Progenitor cell of endocrine pancreas (in vitro differentiated cells): ENCODE measurements at places on chromosomes 16 and 17. TPM values are rescaled to one million over a fixed set of nuclear protein-coding genes. Genes with fewer than 3 reads are reported as not detected.

MEFV gene
- total RNA-seq, result not detected in 2 replicates

STUB1 gene
- total RNA-seq, result 76.8 and 87.1 TPM in 2 replicates

SOST gene
- total RNA-seq, result 0.42 and 0.43 TPM in 2 replicates

CA10 gene
- total RNA-seq, result 0.27 and 0.53 TPM in 2 replicates

C17orf67 gene
- 0.65 and 1.1 TPM in 2 replicates for total RNA-seq

PDIA2 gene
- 3.8 TPM in 2 replicates for total RNA-seq

CSNK2A2 gene
- total RNA-seq, result 99.9 and 101 TPM in 2 replicates

CCL17 gene
- total RNA-seq, result not detected in 2 replicates

AGRP gene
- total RNA-seq, result not detected in 2 replicates

UBE2O gene
- total RNA-seq, result 43.4 and 44.6 TPM in 2 replicates

CCDC92B gene
- 0.87 and 1.3 TPM in 2 replicates for total RNA-seq

KRTAP2-2 gene
- not detected in 2 replicates for total RNA-seq

SLC16A11 gene
- 0.84 and 1.4 TPM in 2 replicates for total RNA-seq

CYB5B gene
- 104 and 108 TPM in 2 replicates for total RNA-seq

DNA sequence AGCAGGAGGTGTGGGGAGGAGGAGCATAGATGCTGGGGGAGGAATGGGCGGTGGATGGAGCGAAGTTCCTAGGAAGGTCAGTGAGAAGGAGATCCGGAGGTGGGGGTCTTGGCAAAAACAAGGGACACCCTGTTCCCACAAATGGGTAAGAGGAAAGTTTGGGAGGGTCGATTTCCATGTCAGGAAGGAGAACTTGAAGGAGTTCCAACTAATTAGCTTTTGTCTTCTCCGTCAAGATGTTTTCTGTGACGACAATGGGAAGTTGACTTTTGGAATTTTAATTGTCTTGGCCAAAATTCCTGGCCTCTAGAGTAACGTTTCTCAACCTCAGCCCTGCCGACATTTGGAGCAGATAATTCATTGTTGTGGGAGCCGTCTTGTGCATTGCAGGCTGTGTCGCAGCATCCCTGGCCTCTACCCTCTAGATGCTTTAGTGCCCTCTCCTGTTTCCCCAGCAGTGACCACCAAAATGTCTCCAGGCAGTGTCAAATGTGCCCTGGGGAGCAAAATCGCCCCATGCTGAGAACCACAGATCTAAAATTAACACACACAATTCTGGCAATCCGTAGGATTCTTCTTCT, 97.1 kb downstream of the PITPNC1 start:
- no peak overlapping the region for H3K27ac ChIP-seq
- peaks cover 21% of the 10 kb centered on the region for H3K4me1 ChIP-seq
- H3K27me3 ChIP-seq, result no peaks in the 10 kb centered on the region
- no peak for DNase-seq

DNA sequence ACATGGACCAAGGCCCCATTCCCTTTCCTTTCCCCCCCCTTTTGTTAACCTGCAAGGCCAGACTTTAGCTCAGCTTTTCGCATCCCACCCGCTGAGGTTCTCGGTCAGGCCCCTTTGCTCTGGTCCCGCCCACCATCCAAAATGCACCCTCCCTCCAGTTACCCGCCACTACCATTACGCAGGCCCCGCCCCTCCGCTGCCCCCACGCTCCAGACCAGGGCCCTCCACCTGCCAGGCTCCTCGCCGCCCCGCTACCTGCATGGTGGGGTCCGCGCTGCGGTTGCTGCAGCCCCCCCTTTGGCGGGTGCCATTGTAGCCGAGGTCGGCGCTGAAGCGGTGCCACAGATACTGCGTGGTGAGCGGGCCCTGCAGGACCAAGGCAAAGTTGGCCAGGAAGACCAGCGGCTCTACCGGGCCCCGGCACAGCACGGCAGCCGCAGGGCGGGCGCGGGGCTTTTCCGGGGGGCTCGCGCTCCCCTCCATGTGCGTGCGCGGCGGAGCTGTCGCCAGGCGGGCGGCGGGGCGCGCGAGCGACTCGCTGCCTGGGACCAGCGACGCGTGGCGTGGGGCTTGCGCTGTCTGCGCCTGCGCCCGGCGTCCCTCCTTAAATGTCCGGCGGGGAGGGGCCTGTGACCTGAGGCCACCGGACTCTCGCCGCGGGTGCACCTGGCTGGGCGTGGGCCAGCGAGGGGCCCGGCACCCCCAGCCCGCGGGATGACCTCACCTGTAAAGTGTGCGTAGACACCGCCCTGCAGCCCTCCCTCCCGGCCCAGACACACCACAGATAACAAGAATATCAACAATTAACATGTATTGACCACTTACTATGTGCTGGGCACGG, at the start of gene SLC46A1:
TSS of gene SLC46A1 (minus strand) at position 581 of the 841 bp plus-strand sequence. CDS start at position 483, 98 bp downstream.
- peak within 1 kb of the TSS; percentile 80 for H3K4me3 ChIP-seq
- H3K27ac ChIP-seq, result peak within 1 kb of the TSS; percentile 94
- peaks cover 18% of the 10 kb centered on the region for H3K4me1 ChIP-seq
- DNase-seq, result peak; percentile 65
- peaks cover 4% of the 10 kb centered on the region for H3K36me3 ChIP-seq

DNA sequence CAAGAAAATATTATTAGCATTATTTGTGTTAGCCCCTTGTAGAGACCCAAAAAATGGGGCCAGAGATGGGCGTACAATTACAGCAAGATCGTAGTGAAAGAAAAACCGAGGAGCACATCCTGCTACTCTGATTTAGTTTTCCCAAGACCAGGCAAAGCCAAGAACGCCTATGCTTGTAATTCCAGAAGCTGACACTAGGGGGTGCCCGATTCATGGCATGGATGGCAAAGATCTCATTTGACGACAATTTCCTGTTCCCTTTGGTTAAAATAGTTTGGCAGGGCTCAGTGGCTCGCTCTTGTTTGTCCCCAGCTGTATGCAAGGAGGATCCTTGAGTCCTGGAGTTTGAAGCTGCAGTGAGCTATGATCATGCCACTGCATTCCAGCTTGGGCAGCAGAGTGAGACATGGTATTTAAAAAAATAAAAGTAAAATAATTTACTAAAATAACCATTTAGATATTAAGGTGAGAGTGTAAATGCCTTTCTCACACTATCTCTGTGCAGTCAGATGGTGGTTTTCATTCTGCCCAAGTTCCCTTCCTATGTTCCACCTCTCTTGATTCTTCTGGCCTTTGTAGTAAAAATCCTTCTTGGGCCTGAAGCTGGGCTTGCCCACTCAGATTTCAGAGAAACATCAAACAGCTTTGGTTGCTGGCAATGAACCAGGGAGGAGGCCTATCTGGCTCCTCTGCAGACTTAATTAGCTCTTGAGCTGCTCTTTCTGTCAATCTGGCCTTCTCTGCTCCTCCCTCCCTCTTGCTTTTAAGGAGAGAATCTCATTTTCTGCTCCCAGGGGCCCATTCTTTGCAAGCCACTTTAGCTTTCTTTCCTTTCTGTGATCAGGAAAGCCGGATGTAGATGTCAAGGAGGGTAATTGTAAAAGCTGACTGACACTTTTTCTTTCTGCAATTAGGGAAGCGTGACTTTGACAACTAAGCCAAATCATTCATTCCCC, 31.2 kb downstream of the TMEM238L start:
- H3K27me3 ChIP-seq, result peaks cover 9% of the 10 kb centered on the region
- peaks cover 5% of the 10 kb centered on the region for H3K4me1 ChIP-seq
- no peak for DNase-seq
- no peak overlapping the region for H3K27ac ChIP-seq

- H3K27ac ChIP-seq, result no peak overlapping the region
- H3K27me3 ChIP-seq, result peaks cover 24% of the 10 kb centered on the region
- peaks cover 8% of the 10 kb centered on the region for H3K4me1 ChIP-seq
These were observed 279.6 kb downstream of the HS3ST3B1 start for GRCh38 chr17:14580499-14580898.

GRCh38 chr17:17682737-17683680, 1.8 kb downstream of the RAI1 start:
- peaks cover 38% of the 10 kb centered on the region for H3K4me1 ChIP-seq
- peak overlapping the region; percentile 98 for H3K27ac ChIP-seq
- H3K4me3 ChIP-seq, result peak overlapping the region; percentile 88
- peak; percentile 56 for DNase-seq
- no peaks in the 10 kb centered on the region for H3K27me3 ChIP-seq
- peaks cover 2% of the 10 kb centered on the region for H3K36me3 ChIP-seq

DNA sequence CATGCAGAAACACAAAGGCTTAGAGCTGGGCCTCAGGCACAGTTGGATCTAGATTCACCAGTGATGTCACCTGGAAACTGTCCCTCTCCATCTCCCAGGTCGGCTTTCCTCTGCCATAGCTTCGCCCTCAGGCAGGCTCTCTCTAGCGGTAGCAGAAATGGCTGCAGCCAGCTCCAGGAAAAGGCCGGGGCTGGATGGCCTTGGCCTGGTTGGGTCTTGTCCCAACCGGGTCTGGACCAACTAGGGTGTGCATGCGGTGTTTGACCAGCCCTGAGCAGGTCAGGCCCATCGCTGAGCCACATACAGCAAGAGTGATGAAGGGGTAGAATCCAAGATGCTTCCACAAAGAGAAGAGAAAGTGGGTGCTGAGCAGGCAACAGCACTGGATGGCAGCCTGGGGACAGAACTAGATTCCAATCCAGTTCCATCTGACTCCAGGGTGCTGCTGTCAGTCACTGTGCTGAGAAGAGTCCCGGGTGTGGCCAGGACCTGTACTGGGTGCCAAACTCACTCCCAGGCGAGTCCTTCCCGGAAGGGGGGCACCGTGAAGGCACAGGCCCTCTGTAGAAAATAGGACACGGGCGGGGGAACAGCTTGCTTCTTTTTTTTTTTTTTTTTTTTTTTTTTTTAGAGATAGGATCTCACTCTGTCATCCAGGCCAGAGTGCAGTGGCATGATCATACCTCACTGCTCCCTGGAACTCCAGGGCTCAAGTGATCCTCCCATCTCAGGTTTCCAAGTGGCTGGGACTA, 51.8 kb downstream of the SOCS3 start:
- no peak overlapping the region for H3K27ac ChIP-seq
- H3K4me3 ChIP-seq, result no peak overlapping the region
- no peaks in the 10 kb centered on the region for H3K4me1 ChIP-seq

- H3K4me1 ChIP-seq, result no peaks in the 10 kb centered on the region
- H3K36me3 ChIP-seq, result peaks cover 14% of the 10 kb centered on the region
- no peaks in the 10 kb centered on the region for H3K27me3 ChIP-seq
- H3K27ac ChIP-seq, result no peak overlapping the region
- no peak overlapping the region for H3K4me3 ChIP-seq
These were observed 96.3 kb downstream of the NDEL1 start for GRCh38 chr17:8532021-8532420.

DNA sequence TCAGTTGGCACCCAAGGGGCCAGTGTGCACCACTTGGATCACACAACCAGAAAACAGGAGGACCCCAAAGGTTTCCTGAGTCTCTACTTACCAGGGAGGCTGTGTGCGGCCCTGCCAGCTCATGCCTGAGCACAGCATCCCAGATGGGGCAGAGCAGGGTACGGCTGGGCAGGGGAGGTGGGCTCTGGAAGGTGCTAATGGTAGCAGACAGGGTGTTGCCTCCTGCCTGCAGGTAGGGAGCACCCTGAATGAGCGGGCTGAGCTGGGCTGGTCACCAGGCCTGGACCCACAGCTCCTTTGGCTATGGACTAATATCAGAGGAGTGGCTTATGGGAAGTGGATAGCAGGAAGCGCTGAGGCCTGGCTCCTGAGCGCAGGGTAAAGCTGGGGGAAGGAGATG, 14.6 kb downstream of the RECQL5 start:
- no peaks in the 10 kb centered on the region for H3K27me3 ChIP-seq
- peaks cover 8% of the 10 kb centered on the region for H3K4me1 ChIP-seq
- DNase-seq, result no peak
- peaks cover 27% of the 10 kb centered on the region for H3K36me3 ChIP-seq
- no peak overlapping the region for H3K27ac ChIP-seq

GRCh38 chr17:29109477-29110371, 66.8 kb downstream of the PIPOX start:
- H3K4me3 ChIP-seq, result peak overlapping the region; percentile 40
- DNase-seq, result no peak
- peaks cover 12% of the 10 kb centered on the region for H3K36me3 ChIP-seq
- peak overlapping the region; percentile 99 for H3K27ac ChIP-seq

DNA sequence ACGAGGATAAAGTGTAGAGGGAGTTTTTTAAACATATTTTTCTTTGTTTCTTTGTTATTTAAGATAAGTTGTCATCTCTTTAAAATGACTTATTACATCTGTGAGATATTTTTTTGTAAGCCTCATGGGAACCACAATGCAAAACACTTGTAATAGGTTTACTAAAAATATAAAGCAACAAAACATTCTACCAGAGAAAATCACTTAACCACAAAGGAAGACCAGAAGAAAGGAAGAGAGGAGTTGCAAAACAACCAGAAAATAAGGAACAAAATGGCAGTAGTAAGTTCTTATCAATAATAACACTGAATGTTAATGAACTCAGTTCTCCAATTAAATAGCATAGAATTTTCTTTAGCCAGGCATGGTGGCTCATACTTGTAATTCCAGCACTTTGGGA, 22.9 kb downstream of the DHRS7B start:
- H3K27ac ChIP-seq, result no peak overlapping the region
- no peak for DNase-seq
- H3K27me3 ChIP-seq, result no peaks in the 10 kb centered on the region
- peaks cover 47% of the 10 kb centered on the region for H3K36me3 ChIP-seq

- H3K4me1 ChIP-seq, result peaks cover 2% of the 10 kb centered on the region
- H3K4me3 ChIP-seq, result no peak overlapping the region
- no peak for DNase-seq
- peaks cover 7% of the 10 kb centered on the region for H3K36me3 ChIP-seq
- no peak overlapping the region for H3K27ac ChIP-seq
These were observed 817 bp downstream of the NME1 start for GRCh38 chr17:51154176-51154575.

DNA sequence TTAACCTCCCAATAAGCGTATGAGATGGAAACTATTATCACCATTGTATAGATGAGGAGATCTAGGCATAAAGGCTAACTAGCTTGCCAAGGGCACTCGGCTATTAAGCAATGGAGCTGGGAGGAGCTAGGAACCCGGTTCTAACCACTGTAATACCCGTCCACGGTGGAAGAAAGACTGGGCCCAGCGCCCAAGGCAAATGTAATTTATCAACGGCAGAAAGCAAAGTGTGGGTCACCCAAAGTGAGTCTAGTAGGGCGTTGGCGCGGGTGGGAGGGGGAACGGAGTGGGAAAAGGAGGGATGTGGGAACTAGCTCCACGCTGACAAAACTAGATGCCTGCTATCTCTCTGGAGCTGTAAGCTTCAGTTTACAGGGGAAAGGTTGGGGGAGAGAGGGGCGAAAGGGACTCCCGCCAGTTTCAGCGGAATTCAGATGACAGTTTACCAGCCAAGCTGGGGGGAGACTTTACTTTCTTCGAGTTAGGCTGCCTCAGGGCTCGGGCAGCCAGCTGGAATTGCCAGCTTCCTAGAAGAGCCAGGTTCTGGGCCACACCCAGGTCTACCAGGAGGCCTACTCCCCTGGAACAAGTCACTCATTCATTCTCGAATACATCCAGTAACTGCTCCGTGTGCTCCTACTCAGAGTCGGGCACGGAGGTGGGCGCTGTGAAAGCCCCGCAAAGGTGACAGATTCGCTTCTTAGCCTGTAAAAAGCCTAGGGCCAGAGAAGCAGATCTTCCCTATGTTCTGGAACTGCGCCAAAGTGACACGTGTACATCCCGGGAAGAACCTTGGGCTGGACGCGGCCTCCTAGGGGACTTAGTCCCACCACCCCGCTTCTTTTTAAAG, 837 bp downstream of the LRRC59 start:
- peaks cover 9% of the 10 kb centered on the region for H3K4me1 ChIP-seq
- H3K27me3 ChIP-seq, result no peaks in the 10 kb centered on the region
- H3K36me3 ChIP-seq, result peaks cover 13% of the 10 kb centered on the region

GRCh38 chr16:67917852-67918236, 13.8 kb downstream of the CTRL start:
- H3K4me3 ChIP-seq, result no peak overlapping the region
- peak overlapping the region; percentile 72 for H3K27ac ChIP-seq
- no peak for DNase-seq
- H3K4me1 ChIP-seq, result peaks cover 6% of the 10 kb centered on the region

GRCh38 chr16:67115639-67116038, 5.9 kb downstream of the PHAF1 start:
- H3K36me3 ChIP-seq, result peaks cover 4% of the 10 kb centered on the region
- no peak for DNase-seq
- H3K4me3 ChIP-seq, result no peak overlapping the region

GRCh38 chr17:78763561-78763960, 18.5 kb downstream of the CYTH1 start:
- H3K4me3 ChIP-seq, result no peak overlapping the region
- H3K27ac ChIP-seq, result no peak overlapping the region
- no peak for DNase-seq
- peaks cover 22% of the 10 kb centered on the region for H3K4me1 ChIP-seq
- no peaks in the 10 kb centered on the region for H3K36me3 ChIP-seq
